ENCODE measurements at places on chromosomes 3 and 15. TPM values are rescaled to one million over a fixed set of nuclear protein-coding genes. Genes with fewer than 3 reads are reported as not detected.

The SI gene
- total RNA-seq, result 0.14 TPM

The BUB1B gene
- total RNA-seq, result 0.86 TPM

The PLA2G4D gene
- not detected for total RNA-seq

The MAP6D1 gene
- total RNA-seq, result 1.4 TPM

- DNase-seq, result no peak
These were observed 3.1 kb upstream of the PLA2G4F start for GRCh38 chr15:42159381-42160015.

Data from posterior vena cava (tissue), 2 donors.